CD4-positive, alpha-beta memory T cell (primary cell): ENCODE measurements at places on chromosomes 1 and 21. TPM values are rescaled to one million over a fixed set of nuclear protein-coding genes. Genes with fewer than 3 reads are reported as not detected.

The CATSPERE gene
- total RNA-seq: 2.3 TPM

The ASAP3 gene
- total RNA-seq: 1.4 TPM

The GSTM5 gene
- not detected for total RNA-seq

The BRWD1 gene
- 92.9 TPM for total RNA-seq

The RAVER2 gene
- 2.1 TPM for total RNA-seq

The PLA2G2F gene
- not detected for total RNA-seq

The NR1I3 gene
- not detected for total RNA-seq

The APP gene
- total RNA-seq: 57.9 TPM

The ALPL gene
- total RNA-seq: not detected

The GPR89A gene
- 32.8 TPM for total RNA-seq

The BTG2 gene
- total RNA-seq: 197 TPM

The CAMK1G gene
- not detected for total RNA-seq

The UBXN11 gene
- total RNA-seq: 115 TPM

The ADAR gene
- 240 TPM for total RNA-seq

DNA sequence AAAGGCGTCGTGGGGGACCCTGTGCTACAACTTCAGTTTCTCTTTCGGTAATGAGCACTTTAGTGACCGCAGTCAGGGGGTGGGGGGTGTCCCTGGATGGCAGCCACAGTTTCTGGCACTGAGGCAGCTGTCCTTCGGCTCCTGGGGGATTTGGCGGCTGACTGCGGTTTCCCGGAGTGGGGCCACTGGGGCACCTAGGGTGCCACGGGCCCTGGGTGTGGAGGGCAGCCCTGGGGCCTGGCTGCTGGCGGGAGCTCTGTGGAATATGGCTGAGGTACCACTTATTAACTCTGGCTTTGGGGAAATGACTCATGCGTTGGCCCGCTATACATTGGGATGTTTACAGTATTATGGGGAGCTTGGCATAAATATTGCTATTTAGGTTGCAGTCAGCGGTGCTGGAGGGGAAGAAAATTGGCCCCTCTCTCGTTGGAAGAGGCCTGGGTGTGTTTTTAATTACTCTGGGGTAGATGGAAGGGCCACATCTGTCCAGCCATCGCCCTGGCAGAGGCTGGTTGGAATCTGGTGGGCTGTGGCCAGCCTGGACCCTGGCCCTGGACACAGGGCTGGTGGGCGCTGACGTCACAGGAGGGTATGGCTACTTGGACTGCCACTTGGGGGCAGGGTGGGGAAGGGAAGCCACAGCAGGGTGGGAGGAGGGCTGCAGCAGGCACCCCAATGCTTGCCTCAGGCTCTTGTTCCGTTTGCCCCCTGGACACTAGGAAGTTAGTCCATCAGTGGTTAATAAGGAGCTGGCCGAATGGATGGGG, 2.0 kb downstream of the EPHB2 start:
- DNase-seq: no peak

DNA sequence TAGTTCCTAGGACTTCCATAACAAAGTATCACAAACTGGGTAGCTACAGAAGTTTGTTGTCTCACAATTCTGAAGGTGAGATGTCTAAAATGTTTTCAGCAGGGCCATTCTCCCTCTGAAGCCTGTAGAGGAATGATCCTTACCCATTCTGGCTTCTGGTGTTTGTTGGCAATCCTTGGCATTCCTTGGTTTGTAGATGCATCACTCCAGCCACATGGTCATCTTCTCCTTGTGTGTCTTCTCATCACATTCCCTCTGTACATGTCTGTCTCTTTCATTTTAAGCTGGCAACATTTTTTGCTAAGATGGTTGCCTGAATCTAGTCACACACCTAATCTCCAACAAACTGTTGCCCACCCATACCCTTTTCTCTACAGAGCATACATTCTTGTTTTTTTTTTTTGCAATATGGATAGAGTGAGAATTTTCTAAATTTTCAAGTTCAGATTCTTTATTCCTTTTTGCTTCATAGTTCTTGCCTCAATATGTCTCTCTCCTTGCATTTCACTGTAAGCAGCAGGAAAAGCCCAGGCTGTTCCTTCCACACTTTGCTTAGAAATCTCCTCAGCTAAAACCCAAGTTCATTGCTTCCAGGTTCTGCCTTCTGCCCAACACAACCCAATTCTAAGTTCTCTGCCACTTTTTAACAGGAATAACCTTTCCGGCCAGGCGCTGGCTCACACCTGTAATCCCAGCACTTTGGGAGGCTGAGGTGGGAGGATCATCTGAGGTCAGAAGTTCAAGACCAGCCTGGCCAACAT, 18.3 kb downstream of the ZBED6 start:
- DNase-seq: no peak

GRCh38 chr1:221045842-221046831, 166.9 kb downstream of the HLX start:
- DNase-seq: no peak

DNA sequence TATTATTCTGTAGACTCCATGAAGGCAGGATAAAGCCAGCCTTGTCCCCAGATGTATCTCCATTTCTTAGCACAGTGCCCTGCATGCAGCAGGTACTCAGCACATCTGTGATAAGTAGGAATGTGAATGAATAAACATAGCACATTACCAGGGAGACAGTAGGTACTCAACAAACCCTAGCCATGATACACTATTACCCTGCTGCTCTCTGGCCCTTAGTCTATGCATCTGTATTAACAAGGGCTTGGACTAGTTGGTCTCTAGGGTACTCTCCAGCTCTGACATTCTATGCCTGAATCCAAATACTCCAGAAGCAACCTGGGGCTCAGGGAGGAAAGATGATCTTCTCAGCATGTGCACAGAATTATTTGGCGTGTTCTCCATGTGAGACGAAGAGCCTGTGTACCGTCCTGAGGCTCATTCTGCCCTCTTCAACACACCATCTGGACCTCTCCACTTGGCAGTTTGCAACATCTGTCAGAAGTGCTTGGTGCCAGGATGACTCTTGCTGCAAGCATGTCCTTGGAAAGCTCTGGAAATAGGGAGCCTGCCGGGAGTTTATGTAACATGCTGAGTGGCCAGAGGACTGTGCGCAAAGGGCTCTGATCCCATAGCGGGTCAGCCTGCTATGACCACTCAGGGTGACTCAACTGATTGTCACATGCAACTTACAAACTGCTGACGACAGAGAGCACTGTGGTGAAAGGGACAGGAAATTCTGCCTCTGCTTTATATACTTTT, 228.2 kb upstream of the USP24 start:
- no peak for DNase-seq

DNA sequence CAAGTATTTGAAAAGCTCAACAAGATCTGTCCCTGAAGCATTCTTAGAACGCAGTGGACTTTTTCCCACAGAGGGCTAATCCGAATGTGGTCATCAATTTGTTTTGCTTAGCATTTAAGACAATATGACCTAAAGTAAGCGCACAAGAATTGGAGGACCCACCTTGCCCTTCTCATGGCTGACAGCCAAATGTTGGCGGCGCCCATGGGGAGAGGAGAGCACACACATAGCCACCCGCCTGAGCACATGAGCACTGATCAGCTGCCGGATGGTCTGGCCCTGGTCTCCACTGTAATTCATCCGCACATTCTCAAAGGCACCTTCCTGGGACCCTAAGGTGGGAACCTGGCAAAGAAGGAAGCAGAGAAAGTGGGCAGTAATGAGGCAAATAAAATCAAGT, 52.4 kb downstream of the UBR4 start:
- no peak for DNase-seq

- no peak for DNase-seq
Measured at GRCh38 chr1:41609166-41609883, 124.8 kb upstream of the EDN2 start.

GRCh38 chr1:5945445-5945844, 46.8 kb downstream of the NPHP4 start:
- DNase-seq: no peak

- peak; percentile 87 for DNase-seq
Measured at GRCh38 chr1:109790735-109791494, 27.2 kb upstream of the EPS8L3 start.

DNA sequence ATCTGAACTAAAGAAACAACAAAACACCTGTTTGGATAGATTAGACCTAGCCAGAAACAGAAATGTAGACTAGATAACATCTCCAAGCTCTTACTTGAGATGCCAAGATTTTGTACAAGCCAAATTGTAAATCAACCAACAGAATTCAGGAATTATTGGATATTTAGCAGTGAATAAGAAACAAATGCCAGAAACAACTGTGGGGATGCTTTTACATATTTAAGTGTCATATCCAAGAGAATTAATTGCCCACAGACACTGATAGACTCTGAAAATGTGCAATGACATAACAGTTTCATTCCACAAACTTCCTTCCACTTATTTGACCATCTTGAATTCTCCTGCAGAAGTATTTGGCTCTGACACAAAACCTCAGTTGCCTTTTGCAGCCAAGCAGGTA, 92.3 kb downstream of the SGIP1 start:
- DNase-seq: no peak

DNA sequence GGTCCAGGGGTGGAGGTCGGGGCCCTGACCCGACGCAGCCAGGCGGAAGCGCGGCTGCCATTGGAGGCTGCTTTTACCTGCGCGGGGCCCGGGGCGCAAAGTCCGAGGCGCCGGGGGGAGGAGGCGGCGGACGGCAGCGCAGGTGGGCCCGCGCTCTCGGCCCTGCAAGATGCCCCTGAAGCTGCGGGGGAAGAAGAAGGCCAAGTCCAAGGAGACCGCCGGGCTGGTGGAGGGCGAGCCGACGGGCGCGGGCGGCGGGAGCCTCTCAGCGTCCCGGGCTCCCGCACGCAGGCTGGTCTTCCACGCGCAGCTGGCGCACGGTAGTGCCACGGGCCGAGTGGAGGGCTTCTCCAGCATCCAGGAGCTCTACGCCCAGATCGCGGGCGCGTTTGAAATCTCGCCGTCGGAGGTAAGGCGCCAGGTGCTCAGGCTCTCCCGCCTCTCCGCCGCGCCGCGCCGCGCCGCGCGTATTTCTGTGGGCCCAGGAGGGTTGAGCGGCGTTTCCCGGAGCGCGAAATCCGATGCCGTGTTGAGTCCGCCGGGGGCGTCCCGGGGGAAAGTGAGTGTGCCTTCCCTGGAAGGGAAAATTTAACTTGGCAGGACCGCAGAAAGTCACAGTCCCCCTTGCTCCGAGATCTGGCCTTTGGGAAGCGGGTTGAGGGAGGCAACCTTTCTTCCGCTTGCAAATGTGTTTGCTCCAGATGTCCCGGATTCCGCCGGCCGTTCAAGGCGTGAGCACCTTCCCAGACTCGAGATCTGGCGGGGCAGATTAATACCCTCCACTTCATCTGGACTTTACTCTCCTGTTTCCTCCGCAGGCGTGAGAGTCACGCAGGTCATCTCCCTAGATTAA, at the start of gene GIPC2:
Gene GIPC2, plus strand, starts transcription at position 41 of the 853 bp plus-strand sequence. Its CDS starts 129 bp downstream, at position 170.
- DNase-seq: peak; percentile 21

DNA sequence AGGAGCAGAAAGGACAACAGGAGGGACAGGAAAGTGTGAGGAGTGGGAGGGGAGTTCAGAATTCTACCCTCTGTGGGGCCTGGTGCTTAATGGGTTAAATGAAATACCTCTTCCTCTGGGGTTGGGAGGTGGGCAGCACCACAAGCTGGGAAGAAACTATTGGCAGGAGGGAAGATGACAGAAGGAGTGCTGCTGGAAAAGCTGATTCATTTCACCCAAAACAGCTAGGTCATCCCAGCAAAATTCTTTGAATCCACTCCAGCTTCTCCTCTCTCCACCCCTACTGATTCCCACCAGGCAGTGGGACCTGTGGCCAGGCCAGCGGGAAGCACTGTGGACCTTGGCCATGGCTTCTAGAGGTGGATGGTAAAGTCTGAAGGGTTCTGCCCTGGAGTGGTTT, 12.8 kb downstream of the BCAN start:
- no peak for DNase-seq

GRCh38 chr1:155910621-155911121, 478 bp downstream of the RIT1 start:
- no peak for DNase-seq

- DNase-seq: no peak
Measured at GRCh38 chr1:91400133-91400725, 4.4 kb downstream of the HFM1 start.

- peak; percentile 71 for DNase-seq
Measured at GRCh38 chr1:1173793-1174415, at the start of gene TTLL10. Gene TTLL10, plus strand, starts transcription at chr1:1173880. Its CDS starts 5,336 bp downstream, at chr1:1179216.

- DNase-seq: no peak
Measured at GRCh38 chr1:151542710-151543129, 2.6 kb downstream of the TUFT1 start.

GRCh38 chr1:163090321-163090945, 21.3 kb downstream of the RGS4 start:
- no peak for DNase-seq

- DNase-seq: no peak
Measured at GRCh38 chr1:54245501-54245900, 45.5 kb downstream of the MRPL37 start.

- no peak for DNase-seq
Measured at GRCh38 chr1:145918992-145919939, 749 bp upstream of the PEX11B start.

DNA sequence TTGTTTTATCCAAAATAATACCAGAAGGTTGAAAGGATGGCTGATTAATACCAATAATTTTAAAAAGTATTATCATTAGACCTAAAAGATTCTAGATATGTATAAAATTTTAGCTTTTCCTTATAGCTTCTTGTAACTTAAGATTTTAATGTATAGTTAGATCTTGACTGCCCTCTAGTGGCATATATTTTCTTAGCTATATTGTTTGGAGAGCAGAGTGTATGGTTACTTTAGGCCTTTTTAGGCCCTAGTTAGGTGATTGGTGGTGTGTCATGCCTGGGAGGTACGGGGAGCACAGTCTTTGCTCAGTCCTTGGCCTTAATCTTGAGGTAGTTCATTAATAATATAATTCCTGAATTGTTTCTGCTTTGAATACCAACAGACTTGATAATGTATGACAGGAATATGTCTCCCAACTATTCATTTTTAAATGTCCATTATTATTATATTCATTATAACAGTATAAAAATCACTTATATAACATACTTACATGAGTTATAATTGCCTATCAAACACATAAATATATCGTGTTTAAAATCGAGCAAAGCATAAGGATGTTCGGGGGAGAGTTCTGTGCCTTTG, 328.4 kb downstream of the ZP4 start:
- peak; percentile 39 for DNase-seq

DNA sequence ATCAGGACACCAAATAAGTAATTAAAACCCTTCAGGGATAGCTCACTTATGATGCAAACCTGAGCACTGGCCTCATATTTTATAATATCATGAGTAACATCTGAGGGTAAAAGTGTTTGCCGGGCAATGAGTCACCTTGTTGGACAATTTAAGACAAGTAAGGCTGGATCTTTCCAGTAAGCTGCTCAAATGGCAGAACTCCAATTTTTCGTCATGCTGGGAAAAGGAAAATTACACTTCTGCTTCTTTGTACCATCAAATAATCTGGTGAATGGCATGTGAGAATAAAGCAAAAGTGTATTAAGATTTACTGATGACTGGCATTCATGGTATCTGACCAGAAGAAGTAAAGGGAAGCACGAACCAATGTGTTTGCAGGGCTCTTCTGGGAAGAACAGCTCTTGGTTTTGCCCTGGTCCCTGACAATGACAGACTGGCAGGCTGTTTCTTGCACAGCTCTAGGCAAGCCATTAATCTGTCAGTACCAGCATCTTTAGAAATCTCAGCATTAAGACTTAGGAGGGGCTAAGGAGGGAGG, 392.2 kb downstream of the VAV3 start:
- DNase-seq: no peak
